ENCODE measurements at places on chromosomes 12 and 14.

GRCh38 chr12:117005417-117006046 lies 93.7 kb downstream of the TESC start:
- no peak for DNase-seq

DNA sequence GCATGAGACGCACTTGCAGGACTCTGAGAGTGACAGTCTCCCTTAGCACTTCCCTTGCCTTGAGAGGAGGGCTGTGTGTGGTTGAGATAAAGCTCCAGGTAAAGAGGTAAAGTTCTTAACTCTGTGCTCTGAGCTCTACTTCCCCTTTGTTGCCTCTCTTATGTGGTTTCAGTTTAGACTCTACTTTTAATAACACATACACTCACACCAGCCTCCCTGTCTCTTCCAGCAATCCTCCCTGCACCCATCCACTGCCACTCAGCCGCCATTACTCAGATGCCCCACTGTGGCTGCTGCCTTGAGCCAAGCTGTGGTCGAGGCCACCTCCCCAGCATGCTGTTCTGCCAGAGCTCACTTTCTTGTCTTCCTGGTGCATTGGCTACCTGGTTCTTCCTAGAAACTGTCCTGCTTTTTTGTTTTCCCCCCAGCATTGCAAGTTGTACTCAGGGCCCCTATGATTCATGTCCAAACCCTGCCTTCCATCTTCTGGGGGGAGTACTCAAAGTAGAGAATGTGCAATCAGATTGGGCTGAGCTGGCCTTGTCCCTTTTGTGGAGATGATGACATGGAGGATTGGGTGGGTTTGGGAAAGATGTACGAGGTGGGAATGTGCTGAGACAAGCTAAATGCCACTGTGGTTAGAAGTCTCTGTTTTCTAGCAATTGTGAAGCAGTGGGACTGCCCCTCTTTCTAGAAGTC lies 115.5 kb upstream of the PARP11 start:
- DNase-seq = no peak

GRCh38 chr12:109510196-109510595 lies 32.8 kb downstream of the UBE3B start:
- DNase-seq = no peak

- DNase-seq = no peak
Measured at GRCh38 chr14:102057480-102058114, 29.2 kb downstream of the HSP90AA1 start.

DNA sequence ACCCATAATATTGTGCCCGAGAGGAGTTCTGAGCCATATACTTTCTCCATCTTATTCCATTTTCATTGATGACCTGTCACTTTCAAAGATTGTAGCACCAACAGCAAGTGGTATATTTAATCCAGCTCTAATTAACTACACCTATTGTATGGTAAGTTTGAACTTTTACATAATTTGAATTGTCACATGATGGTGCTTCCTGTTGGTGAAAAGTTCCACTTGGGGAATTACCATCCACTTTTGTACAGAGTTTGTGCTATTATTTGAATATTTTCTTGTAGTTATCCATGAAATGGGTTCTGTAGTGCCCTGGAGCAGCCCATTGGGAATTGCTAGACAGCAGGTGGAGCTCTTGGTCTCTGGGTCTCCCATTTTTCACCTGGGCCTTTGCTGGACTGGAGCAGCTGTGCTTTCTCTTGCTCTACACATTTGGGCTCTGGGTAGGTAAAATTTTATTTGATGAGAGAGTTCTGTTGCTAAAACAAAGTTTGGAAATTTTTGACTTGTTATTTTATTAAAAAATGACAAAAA lies 3.0 kb downstream of the SMCO3 start:
- DNase-seq = no peak

GRCh38 chr14:60648249-60648933 lies 886 bp downstream of the SIX1 start:
- no peak for DNase-seq

- DNase-seq = no peak
Measured at GRCh38 chr12:54384591-54385041, at the start of gene ZNF385A. Gene ZNF385A (minus strand): TSS chr12:54384733. CDS start chr12:54384514, 219 bp downstream.

- no peak for DNase-seq
Measured at GRCh38 chr12:50442178-50442908, 41.7 kb downstream of the LARP4 start.

DNA sequence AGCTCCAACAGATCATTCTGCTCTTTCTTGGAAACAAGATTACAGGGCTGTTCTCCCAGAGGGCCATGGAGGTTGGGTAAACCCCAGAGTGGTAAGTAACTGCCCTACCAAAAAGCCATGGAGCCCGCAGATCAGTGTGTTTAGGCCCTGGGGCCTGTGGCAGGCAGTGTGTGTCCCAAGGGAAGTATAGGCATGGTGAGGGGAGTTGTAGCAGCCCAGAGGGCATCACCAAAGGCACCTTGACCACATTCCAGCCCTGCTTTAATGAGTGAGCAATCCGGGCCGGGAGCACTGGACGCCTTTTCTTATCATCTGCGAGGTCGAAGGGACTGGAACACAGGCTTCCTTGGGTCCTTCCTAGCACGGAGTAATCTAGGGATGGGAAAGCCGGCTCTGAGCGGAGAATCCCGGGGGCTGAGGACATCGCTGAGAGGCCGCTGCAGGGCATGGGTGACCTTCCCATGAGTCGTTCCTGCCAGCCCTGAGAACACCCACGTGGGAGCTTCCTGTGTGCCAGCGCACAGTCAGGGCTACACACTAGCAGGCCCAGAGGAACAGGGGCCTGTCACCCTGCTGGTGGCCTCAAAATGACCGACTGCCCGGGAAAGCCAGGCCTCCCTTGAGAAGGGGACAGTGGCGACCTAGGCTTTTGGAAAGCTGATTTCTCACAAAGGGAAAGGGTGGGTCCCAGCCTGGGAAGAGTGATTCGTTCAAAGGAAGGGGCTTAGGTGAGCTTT lies 91.3 kb downstream of the NINJ2 start:
- DNase-seq = no peak

DNA sequence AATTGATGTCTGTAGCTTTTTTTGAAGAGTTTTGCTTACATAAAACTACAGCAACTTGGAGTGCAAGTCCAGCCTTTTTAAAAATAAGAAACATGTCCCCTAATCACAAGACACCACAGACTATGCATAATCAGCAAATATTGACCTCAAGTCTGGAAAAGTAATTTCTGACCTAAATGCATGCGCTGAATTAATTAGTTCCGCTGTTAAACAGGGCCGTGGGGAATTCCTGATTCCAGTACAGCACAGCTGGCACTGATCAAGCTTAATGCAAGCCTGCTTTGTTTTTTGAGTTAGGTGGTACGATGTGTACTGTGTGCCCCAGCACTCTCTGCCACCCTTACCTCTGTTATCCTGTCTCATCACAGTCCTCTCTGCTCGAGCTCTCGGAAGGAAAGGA lies 9.2 kb downstream of the MLH3 start:
- DNase-seq = no peak

DNA sequence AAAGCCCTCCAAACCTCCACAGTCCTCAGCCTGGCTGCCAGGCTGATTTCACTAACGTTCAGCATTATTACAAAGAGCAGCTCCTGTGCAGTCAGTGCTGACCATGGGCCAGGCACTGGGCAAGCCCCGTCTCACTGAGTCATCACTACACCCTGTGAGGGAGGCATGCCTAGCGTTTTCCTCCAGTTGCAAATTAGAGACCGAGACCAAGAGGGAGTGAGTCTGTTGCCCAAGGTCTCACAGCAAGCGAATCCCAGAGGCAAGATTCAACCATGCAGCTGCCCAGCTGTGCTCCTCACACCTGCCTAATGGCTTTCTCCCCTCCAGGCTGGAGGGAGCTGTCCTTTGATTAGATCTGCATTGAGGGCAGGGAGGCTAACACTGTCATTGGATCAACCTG lies 229.3 kb upstream of the LHX5 start:
- no peak for DNase-seq

GRCh38 chr14:90600619-90601018 lies 203.8 kb downstream of the CALM1 start:
- DNase-seq = no peak

Data from activated CD4-positive, alpha-beta T cell treated with anti-CD3 and anti-CD28 coated beads, Interleukin-2, amount 50 U/mL, for 48 hours (primary cell).